ENCODE measurements at places on chromosomes 13 and 19. TPM values are rescaled to one million over a fixed set of nuclear protein-coding genes. Genes with fewer than 3 reads are reported as not detected.

SHANK1 gene
- total RNA-seq = not detected

ICAM4 gene
- total RNA-seq = not detected

PEAK3 gene
- not detected for total RNA-seq

SOX1 gene
- total RNA-seq = not detected

ANKRD24 gene
- 0.80 TPM for total RNA-seq

APBA3 gene
- 24.9 TPM for total RNA-seq

TEX101 gene
- total RNA-seq = not detected

APC2 gene
- total RNA-seq = under 0.01 TPM

- no peak for DNase-seq
Measured at GRCh38 chr13:29679396-29680053, 84.0 kb upstream of the SLC7A1 start.

GRCh38 chr19:16585808-16586476 is 13.7 kb upstream of the SLC35E1 start:
- no peak for DNase-seq

DNA sequence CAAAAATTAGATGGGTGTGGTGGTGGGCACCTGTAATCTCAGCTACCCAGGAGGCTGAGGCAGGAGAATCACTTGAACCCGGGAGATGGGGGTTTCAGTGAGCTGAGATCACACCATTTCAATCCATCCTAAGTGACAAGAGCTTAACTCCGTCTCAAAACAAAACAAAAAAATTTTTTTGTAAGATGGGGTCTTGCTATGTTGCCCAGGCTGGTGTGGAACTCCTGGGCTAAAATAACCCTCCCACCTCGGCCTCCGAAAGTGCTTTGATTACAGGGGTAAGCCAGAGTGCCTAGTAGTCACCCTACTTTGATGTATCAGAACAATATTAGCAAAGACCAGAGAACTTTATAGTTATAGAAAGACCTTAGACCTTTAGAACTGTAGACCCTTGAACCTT is 7.9 kb downstream of the SPTBN4 start:
- no peak for DNase-seq

- DNase-seq = no peak
Measured at GRCh38 chr13:102697264-102697663, 2.4 kb upstream of the METTL21C start.

DNA sequence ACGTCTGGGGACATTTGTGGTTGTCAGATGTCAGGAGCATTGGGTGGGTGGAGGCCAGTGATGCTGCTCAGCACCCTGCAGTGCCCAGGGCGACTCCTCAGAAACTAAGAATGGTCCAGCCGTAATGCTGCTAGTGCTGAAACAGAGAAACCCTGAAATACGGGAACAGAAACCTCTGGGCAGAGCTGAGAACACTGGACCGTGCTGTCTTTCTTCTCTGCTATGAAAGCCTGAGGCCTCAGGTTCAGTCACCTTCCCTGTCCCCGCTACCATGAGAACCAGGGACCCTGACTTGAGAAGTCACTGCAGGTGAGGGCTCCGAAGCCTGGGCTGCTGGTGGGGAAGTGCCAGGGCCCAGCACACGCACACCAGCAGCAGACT is 13.4 kb downstream of the CAPS start:
- DNase-seq = no peak

DNA sequence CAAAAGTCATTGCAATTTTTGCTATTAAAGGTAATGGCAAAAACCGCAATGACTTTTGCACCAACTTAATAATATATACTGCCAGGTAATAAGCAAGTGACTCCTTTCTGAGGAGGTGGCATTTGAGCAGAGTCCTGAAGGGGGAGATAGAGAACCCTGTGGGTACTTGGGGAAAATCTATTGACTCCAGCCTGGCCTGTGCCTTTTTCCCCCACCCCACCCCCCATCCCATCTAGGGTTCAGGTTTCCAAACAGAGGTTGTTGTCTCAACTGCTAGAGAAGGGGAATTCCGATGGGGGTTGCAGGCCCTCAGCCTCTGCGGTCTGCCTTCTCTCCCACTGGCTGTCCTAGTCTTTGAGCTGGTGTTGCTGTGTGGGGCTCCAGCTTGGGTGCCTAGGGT is 11.5 kb downstream of the S1PR2 start:
- DNase-seq = no peak

DNA sequence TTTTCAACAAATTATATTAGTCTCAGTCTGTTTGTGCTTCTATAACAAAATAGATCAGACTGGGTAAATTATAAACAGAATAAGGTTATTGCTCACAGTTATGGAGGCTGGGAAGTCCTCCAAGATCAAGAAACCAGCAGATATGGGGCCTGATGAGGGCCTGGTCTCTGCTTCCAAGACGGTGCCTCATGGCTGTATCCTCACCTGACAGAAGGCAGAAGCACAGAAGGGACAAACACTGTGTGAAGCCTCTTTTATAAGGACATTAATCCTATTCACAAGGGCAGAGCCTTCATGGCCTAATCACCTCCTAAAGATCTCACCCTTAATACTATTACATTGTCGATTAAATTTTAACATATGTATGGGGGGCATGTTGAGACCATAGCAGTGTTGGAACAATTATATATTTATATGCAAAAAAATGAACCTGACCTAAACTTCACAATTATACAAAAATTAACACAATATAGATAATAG is 12.7 kb downstream of the F10 start:
- DNase-seq = no peak

GRCh38 chr13:68697551-68697950 is 1410.1 kb upstream of the ATXN8OS start:
- no peak for DNase-seq

GRCh38 chr19:58181902-58182576 is 822 bp upstream of the ZNF274 start:
- peak; percentile 28 for DNase-seq

DNA sequence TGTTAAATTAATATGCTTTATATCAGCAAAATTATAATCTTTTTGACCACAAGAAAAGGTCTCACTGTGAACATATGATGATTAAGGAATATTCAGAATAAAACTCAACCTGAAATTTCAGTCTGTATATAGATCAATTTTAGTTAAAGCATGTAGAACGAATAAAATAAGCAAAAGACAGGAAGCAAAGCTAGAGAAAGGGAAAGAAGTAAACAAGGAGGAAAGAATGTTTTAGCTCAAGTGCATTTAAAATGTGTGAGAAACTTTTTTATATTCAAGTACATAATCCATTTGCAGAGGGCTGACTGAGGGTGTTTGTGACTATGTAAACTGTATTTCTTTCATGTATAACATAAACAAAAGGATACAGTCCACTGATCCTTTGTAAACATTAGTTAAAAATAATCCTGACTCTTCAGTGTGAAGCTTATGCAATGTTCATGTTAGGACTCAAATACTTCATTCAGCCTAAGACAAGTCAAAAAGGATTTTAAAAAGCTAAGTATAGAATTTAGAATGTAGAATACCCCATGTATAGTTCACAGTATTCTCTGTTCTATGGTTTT is 472.1 kb downstream of the DIAPH3 start:
- no peak for DNase-seq

Data from breast epithelium (tissue), 4 donors.